Fibroblast of mammary gland (primary cell): ENCODE measurements at places on chromosomes 13 and 19.

GRCh38 chr19:35059006-35059798 lies 17.7 kb downstream of the HPN start:
- DNase-seq: no peak

DNA sequence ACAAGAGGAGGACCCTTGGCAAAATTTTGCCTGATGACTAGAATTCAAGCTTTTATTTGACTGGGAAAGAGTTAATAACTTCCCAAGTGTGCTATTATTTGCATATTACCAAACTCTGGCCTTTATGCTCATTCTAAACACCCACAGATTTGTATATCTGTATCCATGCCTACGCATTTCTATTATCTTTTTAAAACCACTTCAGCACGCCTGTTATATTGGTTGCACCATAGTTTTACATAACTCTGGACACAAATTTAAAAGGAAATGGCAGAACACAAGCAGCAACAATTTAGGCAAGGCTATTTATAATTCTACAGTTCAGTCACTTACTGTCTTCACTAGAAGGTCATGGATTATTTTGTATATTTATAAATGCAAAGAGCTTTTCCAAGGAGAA lies 3.7 kb upstream of the RASL11A start:
- DNase-seq: no peak

GRCh38 chr13:62799038-62799535 lies 1383.4 kb upstream of the PCDH20 start:
- no peak for DNase-seq

DNA sequence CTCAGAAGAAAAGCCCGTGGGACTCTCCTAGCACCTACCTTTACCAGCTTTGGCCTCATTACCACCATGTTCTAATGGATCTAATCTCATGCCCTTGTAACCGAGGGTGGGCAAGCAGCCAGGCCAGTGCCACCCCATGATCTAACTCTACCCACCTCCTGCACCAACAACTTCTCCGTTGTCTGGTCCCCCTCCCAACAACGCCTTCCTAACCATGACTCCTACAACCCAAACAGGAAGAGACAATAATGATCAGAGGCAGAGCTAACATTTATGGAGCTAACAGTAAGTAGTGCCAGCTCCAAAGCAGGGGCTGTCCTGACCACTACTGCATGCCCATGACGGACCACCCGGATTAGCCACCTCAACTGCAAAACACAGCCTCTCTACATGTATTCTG lies 3.5 kb downstream of the USP12 start:
- DNase-seq: no peak

DNA sequence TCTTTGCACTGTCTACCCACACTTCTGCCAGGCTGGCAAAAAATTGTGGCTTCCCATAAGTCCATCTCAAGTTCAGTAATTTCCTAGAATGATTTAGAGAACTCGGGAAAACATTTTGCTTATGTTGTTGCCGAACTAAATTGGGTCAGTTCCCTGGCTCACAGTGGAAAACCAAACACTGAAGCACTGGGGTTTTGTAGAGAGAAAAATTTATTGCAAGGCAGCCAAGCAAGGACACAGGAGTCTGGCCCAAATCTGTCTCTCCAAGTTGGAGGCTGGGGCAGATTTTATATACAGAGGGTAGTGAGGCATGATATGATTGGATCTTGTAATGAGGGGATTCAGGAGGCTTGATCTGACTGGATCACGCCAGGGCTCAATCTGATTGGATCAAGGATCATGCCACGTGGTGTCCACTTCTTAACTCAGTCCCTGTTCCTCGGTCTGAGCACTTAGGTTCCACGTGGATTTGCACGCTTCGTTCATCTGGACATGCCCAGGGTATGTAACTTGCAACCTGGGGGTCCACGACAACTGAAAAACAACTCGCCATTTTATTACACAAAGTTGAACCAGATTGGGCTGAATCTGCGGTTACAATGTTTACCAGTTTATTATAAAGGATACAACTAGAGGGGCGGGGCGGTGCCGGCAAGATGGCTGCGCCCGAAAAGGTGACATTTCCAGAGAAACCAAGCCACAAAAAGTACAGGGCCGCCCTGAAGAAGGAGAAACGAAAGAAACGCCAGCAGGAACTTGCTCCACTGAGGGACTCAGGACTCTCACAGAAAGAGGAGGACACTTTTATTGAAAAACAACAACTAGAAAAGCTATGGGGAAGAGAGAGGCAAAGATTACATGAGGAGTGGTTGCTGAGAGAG lies 7.3 kb downstream of the CD209 start:
- DNase-seq: no peak

GRCh38 chr13:48491423-48492095 lies 41.3 kb downstream of the RCBTB2 start:
- DNase-seq: peak; percentile 7

- no peak for DNase-seq
Observed at GRCh38 chr19:641702-642101, 2.0 kb downstream of the FGF22 start.

GRCh38 chr13:99813336-99814095 lies 158.1 kb downstream of the ZIC5 start:
- DNase-seq: no peak

DNA sequence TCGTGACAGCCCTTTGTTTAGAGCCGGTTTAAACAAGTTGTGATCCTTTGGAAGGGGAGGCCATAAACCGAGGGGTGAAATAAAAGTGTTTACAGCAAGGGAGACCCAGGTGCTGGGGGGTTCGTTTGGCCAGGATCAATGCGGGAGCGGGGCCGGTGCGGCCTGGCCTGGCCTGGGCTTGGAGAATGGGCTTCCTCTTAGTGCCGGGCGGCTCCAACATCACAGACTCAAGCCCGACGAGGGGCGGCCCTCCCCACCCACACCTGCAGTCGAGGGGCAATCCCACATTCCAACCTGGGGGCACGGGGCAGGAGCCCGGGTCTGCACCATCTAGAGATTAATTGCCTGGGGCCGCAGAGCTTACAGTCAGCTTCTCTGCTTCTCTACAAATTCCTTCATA lies 42.8 kb upstream of the GTF3A start:
- DNase-seq: no peak

DNA sequence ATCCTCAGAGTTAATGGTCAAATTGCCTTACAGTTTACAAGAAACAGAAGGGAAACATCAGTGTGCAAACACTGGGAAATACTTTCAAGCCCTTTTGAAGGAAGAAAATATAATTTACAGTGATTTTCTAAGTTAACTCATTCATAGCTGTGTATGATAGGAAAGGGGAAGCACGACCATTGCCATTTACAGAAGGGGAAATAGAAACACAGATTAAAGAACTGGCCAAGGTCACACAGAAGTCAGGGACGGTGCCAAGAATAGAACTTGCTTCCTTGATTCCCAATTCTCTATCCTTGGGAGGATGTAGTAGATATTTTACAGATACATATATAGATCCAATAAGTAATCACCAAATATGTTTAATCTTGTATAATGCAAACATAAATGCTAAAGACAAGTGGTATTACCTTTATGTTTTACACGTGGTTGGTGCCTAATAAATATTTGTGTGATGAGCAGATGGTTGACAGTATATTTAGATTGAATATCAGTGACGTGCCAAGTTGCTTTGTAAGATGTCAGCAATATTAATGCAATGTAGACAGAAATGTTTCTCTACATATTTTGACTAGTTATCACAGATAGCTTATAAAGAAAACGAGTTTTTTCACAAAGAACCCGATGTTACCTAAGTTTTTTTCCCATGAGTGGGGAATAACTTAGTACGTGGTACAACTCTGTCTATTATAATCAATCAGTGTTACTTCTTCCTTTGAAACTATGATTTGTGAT lies 73.1 kb downstream of the FLT1 start:
- DNase-seq: no peak

DNA sequence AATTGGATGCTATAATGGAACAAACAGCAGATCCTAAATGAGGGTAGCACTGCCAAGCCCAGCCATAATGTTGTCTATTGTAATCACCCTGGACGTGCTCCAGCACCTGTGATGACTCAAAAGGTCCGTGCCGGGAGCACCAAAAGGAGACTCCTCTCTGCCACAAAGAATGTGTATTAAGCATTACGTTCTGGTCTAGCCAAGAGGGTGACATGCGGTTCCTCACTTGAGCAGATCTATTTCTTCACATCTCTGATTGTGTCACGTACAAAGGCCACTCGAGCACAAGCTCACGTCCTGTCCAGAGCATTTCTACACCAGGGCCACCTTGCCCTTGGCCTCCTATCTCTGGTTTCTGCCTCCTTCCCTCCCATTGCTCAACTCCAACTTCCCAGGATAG lies 219.9 kb upstream of the IRS2 start:
- peak; percentile 81 for DNase-seq

- no peak for DNase-seq
Observed at GRCh38 chr19:18839465-18840287, 7.9 kb downstream of the UPF1 start.

DNA sequence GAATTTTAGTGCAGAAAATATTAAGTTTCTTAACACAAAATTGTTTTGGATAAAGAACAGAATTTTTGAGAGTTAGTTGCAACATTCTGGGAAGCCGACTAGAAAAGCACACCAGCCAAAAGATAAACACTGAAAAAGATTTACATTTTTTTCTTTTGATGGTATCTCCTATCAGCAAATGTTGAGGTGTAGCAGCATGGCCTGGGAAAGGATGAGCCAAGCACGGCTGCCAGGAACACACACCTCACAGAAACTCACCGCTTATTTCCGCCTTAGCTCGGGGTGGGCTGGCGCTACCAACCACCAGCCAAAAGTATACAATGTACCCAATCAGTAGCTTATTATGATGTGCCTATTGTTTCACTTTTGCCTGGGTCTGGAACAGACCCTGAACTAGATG lies 134.7 kb downstream of the MIPEP start:
- no peak for DNase-seq

DNA sequence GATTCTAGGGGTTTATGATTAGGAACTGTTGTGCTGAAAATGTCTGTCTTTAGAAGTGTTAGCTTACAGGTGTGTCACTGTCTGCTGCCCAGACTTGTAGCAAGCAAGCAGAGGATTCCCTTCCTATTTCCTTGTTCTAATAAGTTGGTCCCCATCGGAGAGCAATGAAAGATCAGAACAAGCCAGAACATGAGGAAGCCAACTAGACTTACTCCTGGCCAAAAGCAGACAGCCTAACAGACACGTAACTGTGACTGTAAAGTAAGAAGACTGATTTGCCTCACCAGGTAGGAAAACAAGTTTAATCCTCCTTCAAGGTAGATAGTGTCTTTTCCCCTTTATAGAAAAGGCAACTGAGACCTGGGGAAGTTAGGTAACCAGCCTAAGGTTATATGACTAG lies 12.5 kb downstream of the POLR1D start:
- no peak for DNase-seq

GRCh38 chr19:33389421-33390100 lies 16.1 kb downstream of the CEBPG start:
- no peak for DNase-seq

DNA sequence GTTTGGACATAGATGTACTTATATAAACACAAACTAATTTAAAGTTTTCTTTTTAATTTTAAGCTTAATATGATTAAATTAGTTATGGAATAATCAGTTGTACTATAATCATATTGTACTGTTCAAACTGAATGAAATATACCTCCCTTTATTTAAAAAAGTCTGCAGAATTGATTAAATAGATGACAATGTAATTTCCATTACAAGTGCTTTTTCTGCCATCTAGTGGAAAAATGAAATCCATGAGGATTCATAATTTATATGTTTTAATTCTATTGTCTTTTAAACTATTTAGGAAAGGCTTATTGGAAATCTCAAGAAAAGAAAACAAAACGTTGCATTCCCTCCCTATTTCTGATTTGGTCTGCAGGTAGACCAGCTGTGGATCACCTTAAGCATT lies 30.9 kb downstream of the MZT1 start:
- DNase-seq: peak; percentile 24

GRCh38 chr13:96533408-96533807 lies 443.5 kb downstream of the HS6ST3 start:
- DNase-seq: no peak

DNA sequence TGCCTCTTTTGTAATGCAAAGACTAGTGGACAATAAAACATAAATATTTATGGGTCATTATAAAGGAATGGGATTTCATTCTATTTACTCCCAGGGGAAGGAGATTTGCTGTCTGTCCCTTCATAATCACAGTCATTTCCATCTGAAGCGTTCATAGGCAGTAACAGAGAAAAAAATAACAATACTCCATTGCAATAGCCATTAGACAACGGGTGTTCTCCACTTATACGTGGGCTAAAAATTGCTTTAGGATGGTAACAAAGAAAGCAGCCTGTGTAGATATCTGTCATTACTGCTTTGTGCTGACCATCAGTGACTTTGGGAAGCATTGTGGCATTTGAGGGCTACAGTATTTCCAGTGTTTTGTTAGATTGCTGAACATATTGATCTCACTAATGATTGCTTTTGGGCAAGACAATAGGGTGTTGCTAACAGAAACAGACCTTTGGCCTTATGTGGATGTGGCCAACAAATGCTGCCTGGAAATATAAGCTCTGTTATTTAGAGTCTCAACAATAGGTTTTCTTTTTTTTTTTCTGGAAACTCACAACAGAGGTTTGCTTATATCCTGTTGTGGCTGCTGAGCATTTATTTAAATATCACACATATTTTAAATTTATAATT lies 355.2 kb downstream of the MTUS2 start:
- DNase-seq: no peak

DNA sequence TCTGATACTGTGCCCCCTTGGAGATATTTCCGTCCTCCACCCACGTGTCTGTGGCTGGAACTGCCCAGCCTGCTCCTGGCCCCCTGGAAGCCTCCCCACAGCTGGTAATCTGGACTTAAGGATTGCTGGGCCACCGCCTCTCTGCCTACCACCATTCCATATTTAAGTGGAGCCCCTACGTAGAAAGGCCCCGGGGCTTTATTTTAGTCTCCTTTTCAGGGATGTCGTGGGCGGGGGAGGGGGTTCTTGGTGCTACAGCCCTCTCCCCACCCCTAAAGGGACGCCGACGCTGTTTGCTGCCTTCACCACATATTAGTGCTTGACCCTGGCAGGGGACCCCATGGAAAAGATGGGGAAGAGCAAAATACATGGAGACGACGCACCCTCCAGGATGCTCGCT lies 2.7 kb upstream of the NOP53 start:
- peak; percentile 34 for DNase-seq

DNA sequence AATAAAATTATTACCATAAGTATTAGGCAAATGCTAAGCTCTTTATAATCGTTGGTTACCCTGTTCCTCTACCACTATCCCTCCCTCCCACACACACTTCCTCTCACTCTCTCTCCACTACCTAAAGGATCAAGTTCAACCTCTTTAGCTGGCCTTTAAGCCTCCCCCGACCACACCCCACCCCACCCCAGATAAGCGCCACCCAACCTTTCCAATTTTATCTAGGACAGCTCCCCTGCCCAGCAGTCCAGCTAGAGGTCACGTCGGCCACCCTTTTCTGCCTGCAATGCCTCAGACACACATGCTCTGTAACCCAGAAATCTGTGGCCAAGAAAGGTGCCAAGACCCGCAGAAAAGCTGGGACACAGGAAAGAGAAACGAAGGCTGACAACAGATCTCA lies 1.1 kb downstream of the LYPD4 start:
- no peak for DNase-seq

DNA sequence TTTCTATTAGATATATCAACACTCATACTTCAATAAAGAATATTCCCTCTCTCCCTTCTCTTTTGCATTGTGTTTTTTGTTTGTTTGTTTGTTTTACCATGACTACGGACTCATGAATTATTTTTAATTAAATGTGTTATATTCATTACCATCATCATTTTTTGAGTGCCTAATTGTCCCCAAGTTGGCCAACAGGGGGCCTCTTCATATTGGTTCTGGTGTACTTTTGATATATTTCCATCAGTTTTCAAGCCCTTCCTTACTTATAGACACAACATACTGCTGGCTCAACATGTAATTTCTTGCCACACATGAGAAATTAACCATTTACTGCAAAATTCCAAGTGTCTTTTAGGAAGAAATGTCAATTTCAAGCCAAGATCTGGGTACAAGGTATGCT lies 54.5 kb upstream of the GPC6 start:
- DNase-seq: peak; percentile 11
